Activated T-cell treated with anti-CD3 and anti-CD28 coated beads for 4 hours (primary cell): ENCODE measurements at places on chromosomes 7 and 10.

GRCh38 chr10:14377591-14378175 is 47.0 kb upstream of the FRMD4A start:
- DNase-seq: no peak

- no peak for DNase-seq
Measured at GRCh38 chr7:112296432-112296831, 89.9 kb downstream of the ZNF277 start.

GRCh38 chr10:62166331-62167131 is 102.1 kb downstream of the RTKN2 start:
- no peak for DNase-seq

GRCh38 chr7:82044497-82045080 is 274.7 kb upstream of the HGF start:
- DNase-seq: no peak
